ENCODE measurements at places on chromosomes 11 and 22.

DNA sequence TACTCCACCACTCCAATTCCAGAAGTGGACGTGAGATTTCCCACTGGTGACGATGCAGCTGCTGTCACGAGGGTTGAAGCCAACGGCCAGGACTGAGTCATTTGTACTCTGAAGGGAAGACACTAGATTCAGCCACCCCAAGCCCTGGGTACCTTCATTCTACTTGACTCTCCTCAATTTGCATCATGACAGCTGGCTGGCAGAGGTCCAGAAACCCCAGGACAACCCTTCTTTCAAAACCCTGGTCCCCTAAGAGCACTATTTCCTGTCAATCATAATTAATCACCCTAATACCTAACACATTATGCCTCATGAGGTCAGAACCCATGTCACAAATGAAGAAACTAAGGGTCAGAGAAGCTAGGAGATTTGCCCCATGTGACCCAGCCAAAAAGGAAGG is 4.9 kb downstream of the EML3 start:
- DNase-seq = no peak

- DNase-seq = no peak
Measured at GRCh38 chr11:120773501-120774031, 250.3 kb upstream of the TBCEL start.

DNA sequence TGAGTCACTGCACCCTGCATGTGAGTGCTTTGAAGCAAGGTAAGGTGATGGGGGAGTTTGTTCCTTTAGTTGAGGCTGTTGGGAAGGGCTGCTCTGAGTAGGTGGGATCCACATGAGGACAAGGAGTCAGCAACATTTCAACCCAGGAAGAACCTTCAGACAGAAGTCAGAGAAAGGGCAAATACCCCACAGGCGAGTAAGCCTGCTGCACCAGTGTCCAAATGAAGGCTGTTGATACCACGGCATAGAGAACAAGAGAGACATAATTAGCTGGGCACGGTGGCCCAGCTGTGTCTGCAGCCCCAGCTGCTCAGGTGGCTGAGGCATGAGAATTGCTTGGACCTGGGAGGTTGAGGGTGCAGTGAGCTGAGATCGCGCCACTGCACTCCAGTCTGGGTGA is 54.3 kb upstream of the CLMP start:
- DNase-seq = no peak

DNA sequence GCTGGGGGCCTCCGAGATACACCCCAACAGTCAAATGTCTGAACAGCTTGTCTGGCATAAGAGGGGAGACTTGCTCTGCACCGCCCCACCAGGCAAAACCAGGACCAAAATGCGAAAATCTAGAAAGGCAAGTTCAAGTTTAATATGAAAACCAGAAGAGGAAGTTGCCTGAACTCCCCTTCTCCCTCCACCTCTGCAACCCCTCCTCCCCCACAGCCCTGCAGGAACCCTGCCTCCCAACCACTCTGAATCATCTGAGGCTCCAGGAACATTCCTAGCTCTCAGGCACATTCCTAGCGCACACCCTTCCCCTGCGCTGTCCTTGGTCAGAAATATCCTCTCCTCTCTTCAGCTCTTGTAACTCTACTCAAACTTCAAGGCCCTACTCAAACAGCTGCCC is 36.7 kb downstream of the ISX start:
- DNase-seq = no peak

GRCh38 chr11:76086743-76087635 is 119.3 kb downstream of the WNT11 start:
- no peak for DNase-seq

GRCh38 chr11:70137383-70137782 is 59.3 kb downstream of the ANO1 start:
- no peak for DNase-seq

Measured in NCI-H1092 treated with DMSO at 0.1 percent for 48 hours (cell line).